ENCODE measurements at places on chromosomes 6 and 20.

- no peak for DNase-seq
These were observed 29.9 kb upstream of the MYO6 start for GRCh38 chr6:75719133-75719532.

- DNase-seq = no peak
These were observed 80.4 kb upstream of the CD93 start for GRCh38 chr20:23166563-23166962.

DNA sequence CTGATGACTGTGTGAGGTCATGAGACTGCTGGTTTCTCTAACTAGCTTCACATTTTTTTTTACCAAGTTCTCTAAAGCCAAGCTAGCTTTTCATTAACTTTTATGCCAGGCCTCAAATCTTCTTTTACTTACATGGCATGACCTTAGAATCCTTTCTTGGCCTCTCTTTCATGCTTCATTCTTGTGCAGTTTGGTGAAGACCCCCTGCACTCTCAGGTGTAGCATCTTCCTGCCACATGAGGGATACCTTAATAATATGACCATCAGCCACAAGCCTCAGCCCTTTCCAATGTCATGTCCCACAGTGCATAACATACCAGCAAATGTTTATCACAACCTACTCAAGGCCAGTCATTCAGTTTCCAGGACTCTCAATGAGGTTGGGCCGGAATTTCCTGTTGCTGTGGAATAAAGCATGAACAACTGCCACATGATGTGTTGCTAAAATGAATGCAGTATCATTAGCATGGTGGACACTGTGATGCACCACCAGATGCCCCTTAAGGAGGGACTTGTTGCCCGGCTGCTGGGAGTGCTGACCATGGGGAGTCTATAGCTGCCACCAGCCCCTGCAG is 72.2 kb downstream of the RIN2 start:
- DNase-seq = no peak

GRCh38 chr6:88165087-88165843 is 882 bp downstream of the CNR1 start:
- no peak for DNase-seq

GRCh38 chr6:34115403-34115795 is 30.5 kb downstream of the GRM4 start:
- no peak for DNase-seq

- DNase-seq = no peak
These were observed 623.4 kb downstream of the CDH26 start for GRCh38 chr20:60581606-60582115.

DNA sequence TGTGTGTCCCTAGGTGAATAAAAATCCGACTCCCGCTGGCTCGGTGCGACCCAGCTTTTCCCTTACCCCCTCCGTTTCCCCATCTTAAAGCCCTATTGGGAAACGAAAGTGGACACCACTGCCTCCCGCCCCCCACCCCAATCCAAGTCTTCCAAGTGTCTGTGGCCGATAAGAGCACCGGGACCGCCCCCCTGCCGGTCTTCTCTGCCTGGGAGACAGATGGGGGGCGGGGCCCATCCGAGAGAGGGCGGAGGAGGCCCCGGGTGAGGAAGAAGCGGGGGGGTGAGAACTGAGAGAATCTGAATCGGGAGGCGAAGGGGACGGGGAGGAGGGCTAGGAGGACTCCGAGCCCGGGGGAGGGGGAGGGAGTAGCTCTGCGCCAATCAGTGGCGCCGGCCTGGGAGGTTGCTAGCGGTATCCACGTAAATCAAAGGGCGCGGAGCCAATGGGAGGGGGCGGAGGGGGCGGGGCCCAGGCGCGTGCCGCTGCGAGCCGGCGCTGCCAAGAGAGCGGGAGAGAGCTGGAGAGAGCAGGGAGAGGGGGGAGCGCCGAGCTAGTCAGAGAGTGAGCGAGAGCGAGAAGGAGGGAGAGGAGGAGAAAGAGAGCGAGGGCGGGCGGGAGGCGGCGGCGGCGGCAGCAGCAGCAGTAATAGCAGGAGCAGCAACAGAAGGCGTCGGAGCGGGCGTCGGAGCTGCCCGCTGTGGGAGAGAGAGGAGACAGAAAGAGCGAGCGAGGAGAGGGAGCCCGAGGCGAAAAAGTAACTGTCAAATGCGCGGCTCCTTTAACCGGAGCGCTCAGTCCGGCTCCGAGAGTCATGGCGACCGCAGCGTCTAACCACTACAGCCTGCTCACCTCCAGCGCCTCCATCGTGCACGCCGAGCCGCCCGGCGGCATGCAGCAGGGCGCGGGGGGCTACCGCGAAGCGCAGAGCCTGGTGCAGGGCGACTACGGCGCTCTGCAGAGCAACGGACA is at the start of gene POU3F2:
Gene POU3F2, plus strand, starts transcription at position 515 of the 972 bp plus-strand sequence. Its CDS starts 300 bp downstream, at position 815.
- DNase-seq = peak; percentile 46

GRCh38 chr6:82906951-82907350 is 158.7 kb downstream of the UBE3D start:
- no peak for DNase-seq

- DNase-seq = no peak
These were observed 1.0 kb upstream of the LY6G6D start for GRCh38 chr6:31713991-31714684.

DNA sequence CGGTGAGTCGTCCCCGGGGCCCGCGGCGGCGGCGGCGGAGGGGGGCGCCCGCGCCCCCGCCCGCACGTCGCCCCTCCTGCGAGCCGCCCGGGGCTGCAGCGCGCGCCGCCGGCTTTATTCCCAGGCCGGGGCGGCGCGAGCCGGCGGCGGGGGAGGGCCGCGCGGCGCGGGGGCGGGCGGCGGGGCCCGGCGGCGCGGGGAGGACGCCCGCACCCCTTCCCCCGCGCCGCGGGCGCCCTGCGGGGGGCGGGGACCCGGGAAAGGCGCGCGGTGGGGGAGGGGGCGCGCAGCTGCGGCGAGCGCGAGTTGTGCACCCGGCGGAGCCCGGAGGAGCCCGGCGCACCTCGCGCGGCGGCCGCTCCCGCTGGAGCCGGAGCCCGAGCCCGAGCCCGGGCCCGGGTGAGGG is 646 bp downstream of the HMGA1 start:
- no peak for DNase-seq

DNA sequence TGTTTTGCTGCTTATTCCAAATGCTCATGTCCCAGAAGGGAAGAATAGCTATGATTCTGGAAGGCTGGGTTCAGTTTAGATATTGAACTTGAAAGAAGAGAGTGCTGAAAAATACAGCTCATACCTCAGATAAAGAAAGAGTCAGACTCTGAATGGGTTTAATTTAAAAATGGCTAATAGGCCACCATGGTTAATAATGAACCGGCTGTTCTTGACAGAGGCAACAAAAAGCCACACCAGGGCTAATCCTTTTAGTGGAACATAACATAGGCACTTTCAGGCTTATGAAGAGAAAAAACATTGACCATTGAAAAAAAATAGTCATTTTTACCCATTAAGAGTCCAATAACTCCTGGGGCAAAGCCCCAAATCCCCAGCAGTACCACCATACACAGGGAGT is 59.4 kb downstream of the TNFRSF21 start:
- no peak for DNase-seq

- DNase-seq = no peak
These were observed 113.0 kb downstream of the SYCP2 start for GRCh38 chr20:59820204-59821041.

DNA sequence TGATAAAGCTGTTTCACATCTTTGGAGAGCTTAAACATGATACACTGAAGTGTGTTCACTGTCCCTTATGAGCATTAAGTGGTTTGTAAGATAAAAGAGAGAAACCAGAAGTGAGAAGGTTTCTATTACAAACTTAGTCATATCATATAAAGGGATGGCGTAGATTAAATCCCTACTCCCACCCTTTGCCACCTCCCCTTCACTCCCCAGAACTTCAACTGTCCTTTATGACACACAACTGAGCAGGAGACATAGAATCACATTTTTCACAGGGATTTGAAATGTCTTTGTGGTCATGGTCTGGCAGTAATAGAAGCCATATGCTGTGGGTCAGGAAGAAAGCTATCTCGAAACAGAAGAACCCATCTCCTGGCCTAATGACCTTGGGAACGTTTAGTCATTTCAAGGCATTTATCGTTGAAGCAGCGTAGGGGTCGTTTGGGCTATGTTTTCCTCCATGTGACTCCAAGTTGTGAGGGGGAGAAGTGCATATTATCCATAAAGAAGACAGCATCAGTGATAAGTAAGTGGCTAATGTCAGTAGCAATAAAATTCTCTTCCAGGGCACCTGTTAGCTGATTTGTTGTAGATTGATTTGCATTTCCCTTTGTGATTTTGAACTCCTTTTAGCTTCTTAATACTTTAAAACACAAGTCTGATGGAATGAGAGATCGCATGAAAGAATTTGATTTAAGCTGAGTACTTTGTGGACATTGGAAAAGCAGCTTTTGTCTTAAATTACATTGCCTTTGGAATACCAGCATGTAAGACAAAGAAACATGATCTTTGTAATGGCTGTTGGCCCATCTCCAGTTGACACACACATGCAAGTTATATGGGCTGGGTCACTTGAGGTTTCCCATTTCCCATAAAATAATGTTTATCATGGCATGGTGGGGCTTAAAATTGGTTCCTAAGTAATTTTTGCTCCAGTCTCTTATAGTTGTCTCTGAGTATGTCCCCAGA is 501.5 kb upstream of the FLRT3 start:
- no peak for DNase-seq

GRCh38 chr6:136180704-136181511 is 69.2 kb downstream of the MTFR2 start:
- DNase-seq = no peak

DNA sequence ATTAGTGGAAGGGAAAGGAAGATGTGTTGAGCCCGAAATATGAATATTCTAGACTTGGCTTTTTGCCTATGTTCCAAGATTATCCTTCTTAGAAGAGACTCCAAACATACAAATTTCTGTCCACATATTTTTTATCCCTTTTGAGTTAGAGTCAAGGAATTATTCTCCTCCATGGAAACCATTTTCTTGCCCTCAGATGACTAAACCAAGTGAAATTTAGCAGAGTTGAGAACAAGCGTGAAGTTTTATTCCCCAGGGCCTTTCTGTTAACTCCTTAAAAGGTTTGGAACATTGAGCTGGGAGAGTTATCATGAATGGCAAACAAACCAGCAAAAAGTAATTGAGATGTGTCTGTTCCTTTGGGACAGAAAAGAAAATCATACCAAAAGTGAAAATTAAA is 286.1 kb upstream of the PLCB4 start:
- DNase-seq = no peak

DNA sequence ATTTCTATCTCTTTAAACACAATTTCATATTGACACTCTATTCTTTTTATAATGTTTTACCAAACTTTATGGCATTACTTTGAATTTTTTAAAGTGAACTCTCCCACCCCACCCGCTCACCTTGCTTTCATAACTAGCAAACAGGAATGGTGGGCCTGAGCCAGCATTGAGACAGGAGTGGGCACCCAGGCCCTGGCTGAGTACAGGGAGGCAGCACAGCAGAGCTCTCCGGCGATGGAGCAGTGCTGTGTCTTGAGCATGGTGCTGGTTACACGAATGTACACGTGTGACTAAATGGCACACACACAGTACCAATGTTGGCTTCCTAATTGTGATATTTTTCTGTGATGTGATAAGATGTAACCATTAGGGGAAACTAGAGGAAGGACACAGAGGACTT is 4.5 kb downstream of the CST11 start:
- DNase-seq = no peak

- no peak for DNase-seq
These were observed 120.2 kb upstream of the CLDN20 start for GRCh38 chr6:155143578-155144106.

All from stimulated activated CD4-positive, alpha-beta T cell treated with anti-CD3 and anti-CD28 coated beads, Interleukin-1b, Interleukin-23, amount 100 ng/mL, for 1 hour (primary cell).